ENCODE measurements at places on chromosomes 4 and X.

GRCh38 chr4:114464726-114465272 lies 133.8 kb upstream of the UGT8 start:
- no peak for DNase-seq

GRCh38 chr4:97643179-97643578 lies 500.1 kb downstream of the STPG2 start:
- no peak for DNase-seq

GRCh38 chrX:110450050-110450449 lies 91.4 kb downstream of the RTL9 start:
- peak; percentile 49 for DNase-seq

DNA sequence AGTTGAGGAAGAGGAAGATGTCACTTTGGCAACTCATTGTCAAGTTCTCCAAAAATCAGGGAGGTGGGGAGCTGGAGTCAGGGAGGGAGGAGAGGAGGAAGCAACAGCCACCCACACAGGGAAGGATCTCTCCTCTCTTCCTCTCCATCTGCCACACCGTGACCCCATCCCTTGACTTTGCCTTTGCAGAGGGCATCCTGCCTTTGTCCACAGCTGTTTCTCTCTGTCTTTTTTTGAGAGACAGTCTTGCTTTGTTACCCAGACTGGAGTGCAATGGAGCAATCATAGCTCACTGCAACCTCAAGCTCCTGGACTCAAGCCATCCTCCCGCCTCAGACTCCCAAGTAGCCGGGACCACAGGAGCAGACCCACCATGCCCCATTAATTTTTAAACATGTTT lies 276.0 kb downstream of the SHOX start:
- no peak for DNase-seq

DNA sequence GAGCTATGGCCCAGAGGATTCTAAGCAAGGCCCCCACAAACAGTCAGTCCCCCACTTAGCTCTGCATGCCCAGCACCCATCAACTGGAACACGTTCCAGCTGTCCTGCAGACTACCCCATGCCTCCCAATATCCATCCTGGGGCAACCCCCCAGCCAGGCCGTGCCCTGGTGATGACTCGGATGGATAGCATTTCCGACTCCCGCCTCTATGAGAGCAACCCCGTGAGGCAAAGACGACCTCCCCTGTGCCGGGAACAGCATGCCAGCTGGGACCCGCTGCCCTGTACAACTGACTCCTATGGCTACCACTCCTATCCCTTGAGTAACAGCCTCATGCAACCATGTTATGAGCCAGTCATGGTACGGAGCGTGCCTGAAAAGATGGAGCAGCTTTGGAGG lies 32.0 kb downstream of the LAS1L start:
- DNase-seq: no peak

GRCh38 chrX:155505296-155505695 lies 46.9 kb upstream of the F8A3 start:
- DNase-seq: no peak

DNA sequence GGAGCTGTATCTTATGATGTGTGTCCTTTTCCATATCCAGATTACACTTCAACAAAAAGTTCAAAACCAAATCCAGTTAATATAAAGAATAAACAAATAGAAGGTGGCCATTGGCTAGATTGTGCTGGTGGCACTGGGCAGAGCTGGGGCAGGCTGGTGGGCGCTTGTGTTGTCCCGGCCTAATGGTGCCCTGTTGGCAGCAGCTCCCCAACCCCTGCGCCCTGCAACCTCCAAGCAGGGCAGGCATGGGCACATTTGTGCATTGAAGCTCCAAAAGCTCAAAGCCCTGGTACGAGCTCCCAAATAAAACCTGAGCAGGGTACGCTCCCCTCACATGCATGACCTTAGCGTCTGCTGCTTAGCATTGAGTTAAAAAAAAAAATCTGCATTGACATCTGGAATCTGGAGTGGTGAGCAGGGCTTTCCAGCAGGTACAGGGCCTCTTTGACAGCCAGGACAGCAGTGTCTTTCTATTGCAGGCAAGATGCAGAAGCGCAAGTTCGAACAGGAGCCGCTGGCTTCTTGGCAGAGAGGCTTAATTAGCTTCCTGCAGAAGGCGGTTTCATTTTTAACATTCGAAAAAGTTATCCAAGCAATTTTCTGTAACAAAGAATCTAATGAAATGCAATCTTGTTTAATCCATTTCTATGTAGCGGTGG lies 25.9 kb upstream of the NYX start:
- DNase-seq: no peak

- DNase-seq: no peak
Observed at GRCh38 chrX:152025656-152026440, 51.4 kb upstream of the GABRE start.

GRCh38 chr4:74890341-74890740 lies 42.6 kb upstream of the PARM1 start:
- no peak for DNase-seq
